ENCODE measurements at places on chromosomes 7 and 10. TPM values are rescaled to one million over a fixed set of nuclear protein-coding genes. Genes with fewer than 3 reads are reported as not detected.

- no peak for DNase-seq
Observed at GRCh38 chr10:11536228-11536627, 75.2 kb downstream of the USP6NL start.

GRCh38 chr10:133211141-133211830 is 18.7 kb upstream of the UTF1 start:
- DNase-seq, result no peak

DNA sequence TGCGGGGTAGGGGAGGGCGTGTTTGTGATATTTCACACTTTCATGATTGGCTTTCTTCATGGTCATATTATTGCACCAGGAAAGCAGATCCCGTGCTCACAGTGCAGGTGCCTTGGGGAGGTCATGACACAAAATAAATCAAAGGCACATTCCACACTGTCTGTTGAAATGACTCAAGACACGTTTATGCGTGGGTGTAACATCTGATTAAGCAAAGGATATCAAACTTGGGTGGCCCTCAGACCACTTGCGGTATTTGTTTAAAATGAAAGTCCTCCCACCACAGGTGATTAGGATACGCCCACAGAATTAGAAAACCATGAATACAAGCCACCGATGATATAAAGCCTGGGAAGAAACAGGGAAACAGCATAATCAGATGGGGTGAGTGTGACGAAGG is 51.1 kb downstream of the SVIL start:
- no peak for DNase-seq

DNA sequence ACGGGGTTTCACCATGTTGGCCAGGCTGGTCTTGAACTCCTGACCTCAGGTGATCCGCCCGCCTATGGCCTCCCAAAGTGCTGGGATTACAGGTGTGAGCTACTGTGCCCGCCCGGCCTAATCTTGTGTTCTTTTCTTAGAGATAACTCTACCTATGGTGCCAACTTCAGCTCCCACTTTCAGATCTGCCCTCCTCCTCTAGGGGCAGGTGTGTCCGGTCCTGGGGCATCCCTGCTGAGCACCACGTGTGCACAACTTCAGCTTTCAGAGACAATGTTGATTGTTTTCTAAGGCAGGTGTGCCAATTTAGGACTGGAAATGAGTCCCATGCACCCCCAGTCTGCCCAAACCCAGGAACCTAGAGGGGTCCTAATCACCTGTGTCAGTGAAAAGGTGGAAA is 18.5 kb upstream of the FXYD4 start:
- no peak for DNase-seq

GRCh38 chr10:34002896-34003295 is 668.4 kb upstream of the NRP1 start:
- no peak for DNase-seq

GRCh38 chr7:157373493-157373892 is 36.7 kb downstream of the DNAJB6 start:
- DNase-seq, result no peak

- no peak for DNase-seq
Observed at GRCh38 chr7:27438881-27439589, 196.4 kb downstream of the EVX1 start.

DNA sequence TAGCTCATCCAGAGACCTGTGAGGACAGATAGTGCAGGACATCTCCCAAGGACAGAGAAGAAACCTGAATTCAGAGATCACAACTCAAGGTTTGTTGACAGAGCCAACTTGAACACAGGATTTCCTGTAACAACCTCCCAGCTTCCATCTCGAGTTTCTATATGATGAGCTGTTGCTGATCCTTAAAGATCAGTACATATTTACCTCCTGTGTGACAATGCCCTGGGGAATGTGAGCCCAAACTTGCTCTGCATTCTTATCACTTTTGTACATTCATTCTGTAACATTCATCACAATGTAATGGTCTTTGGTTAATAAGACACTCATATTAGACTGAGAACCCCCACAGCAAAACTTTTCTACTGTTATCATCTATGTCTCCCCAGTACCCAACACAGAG is 468.6 kb downstream of the XPNPEP1 start:
- no peak for DNase-seq

DNA sequence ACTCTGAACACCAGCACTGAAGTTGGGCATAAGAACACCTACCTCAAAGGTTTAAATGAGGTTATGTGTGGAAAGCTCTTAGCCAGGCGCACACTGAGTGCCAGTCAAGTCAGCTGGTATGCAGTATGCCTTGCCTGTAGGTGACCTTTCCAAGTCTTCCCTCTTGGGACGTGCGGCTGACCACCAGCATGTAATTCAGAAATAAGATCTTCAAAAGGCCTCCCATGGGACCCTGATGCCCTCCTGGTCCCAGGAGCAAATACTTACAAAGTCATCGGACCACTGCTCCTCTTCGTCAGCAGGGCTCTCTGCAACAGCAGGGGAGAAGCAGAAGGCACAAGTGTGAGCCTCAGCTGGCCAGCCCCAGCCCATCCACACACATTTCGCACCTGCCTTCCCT is 40.8 kb downstream of the BLNK start:
- DNase-seq, result no peak

DNA sequence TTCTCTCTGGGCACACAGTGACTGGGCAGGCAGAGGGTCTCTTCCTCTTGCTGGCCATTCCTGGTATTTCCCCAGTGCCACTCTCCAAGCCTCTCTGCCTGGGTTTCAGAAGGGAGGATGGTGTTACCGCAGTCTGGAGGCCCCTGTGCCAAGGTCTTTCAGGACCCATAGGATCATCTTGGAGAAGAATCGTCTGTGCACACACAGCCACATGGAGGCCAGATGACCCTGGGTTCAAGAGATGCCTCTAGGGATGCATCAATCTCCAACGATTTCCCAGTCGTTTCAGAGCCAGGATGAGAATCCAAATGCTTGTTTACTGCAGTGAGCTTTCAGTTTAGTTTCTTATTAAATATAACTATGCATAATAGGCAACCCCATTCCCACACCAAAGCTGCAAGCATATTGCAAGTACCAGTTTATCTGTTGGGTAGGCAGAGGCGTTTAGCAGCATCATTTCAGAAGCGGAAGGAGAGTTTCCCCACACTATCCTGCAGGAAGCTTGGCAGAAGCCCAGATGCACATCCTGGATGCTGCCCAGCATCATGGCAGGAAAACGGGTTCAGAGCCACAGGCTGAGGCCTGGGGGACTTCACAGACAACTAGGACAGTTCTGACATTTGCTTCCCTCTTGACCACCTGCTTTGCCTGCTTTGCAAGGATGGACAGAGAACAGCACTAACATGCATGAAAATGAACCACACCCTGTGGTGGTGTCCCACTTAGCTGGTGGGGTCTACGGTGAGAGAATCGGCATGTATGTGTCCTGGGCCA is 134.7 kb upstream of the FAM20C start:
- DNase-seq, result no peak

DNA sequence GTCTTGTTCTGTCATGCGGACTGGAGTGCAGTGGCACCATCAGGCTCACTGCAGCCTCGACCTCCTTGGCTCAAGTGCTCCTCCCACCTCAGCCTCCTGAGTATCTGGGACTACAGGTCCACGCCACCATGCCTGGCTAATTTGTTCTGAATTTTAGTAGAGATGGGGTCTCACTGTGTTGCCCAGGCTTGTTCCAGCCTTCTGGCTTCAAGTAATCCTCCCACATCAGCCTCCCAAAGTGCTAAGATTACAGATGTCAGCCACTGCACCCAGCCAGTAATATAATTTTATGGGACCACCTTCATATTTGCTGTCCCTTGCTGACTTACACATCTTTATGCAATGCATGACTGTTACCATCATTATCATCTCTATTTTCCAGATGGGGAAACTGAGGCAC is 1.5 kb upstream of the HSPB1 start:
- DNase-seq, result no peak

- no peak for DNase-seq
Observed at GRCh38 chr7:45420843-45421495, 153.2 kb upstream of the ADCY1 start.

The LRRC4 gene
- not detected for total RNA-seq

The GHRHR gene
- not detected for total RNA-seq

The TUBB8 gene
- total RNA-seq, result not detected

The MRC1 gene
- total RNA-seq, result 2.3 TPM

All from CD4-positive, alpha-beta memory T cell (primary cell).